Cardiac septum (tissue), 1 donor: ENCODE measurements at places on chromosomes 13 and 19.

GRCh38 chr13:32986552-32986951 lies 29.7 kb upstream of the KL start:
- DNase-seq = no peak

DNA sequence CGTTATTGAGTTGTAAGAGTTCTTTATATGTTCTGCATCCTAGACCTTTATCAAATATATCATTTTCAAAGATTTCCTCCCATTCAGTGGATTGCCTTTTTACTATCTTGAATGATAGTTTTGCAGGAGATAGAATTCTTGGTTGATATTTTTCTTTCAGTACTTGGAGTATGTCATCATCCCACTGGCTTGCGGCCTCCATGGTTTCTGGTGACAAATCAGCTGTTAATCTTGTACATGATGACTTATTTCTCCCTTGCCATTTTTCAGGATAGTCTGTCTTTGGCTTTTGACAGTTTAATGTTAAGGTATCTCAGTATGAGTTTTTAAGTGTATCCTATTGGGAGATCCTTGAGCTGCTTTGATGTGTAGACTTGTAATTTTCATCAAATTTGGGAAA lies 8.5 kb downstream of the ZNF557 start:
- no peak for DNase-seq

DNA sequence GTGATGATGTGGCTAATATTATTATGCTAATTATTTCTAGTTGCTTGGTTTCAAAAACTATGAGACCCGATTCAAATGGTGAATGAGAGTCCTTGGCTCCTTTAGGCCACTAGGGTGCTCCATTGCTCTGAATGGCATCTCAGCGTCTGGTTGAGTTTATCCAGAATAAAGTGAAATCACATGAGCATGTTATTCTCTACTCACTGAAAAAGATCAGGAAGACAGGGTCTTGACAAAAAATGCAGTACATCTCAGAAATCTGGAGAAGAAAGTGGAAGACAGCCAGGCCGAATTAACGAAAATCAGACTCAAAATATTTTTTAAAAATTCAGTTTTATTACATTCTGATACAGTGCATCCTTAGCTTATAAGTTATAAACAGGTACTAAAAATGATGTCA lies 516.2 kb downstream of the MYO16 start:
- DNase-seq = no peak

DNA sequence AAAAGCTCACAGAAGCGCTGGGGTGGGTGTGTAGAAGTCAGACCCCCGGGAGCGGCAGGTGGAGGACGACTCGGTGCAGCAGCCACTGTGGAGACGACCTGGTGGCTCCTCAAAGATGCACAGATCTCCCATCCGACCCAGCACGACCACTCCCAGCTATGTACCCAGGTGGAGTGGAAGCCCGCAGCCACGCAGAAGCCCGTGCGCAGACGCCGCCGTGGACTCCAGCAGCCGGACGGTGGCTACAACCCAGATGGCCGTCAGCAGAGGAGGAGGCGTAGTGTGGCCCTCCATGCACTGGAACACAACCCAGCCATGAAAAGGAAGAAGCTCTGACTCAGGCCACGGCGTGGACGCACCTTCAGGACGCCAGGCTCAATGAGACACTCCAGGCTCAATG lies 21.7 kb downstream of the CSNK1G2 start:
- DNase-seq = no peak

- no peak for DNase-seq
Measured at GRCh38 chr13:113299951-113300350, 2.9 kb downstream of the LAMP1 start.

GRCh38 chr13:39840201-39840600 lies 184.7 kb downstream of the COG6 start:
- DNase-seq = no peak

DNA sequence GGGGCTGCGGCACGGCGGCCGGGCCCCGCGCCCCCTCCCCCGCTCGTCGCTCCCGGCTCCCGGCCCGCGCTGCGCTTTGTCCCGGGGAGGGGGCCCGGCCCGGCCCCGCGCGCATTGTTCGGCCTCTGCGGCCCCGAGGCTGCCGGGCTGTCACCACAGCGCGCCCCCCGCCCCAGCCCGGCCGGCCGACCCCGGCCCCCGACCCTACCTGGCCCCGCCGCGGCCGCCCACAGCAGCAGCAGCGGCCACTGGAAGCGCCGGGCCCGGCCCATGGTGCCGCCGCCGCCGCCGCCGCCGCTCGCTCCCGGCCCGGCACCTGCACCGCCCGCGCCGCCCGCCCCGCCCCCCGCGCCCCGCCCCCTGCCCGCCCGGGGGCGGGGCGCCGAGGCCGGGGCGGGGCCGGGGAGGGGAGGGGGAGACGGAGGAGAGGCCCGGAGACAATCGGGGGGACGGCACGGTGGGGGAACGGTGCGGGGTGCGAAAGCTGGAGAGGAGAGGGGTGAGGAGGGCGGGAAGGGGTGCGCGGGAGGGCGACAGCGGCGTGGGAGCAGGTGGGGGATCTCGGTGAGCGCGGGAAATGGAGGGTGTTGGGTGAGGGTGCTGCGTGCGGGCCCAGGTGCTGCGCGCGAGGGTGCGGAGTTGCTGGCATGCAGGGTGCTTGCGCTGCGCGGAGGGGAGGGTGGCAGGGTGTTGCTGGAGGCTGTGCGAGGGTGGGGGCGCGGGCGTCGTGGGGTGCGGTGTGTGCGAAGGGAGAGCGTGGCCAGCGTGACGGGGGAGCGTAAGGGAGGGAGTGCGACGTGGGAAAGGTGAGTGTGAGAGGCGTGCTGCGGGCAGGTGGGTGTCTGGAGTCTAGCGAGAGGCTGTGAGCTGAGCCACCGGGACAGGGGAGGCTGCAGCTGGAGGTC lies at the start of gene CADM4:
Gene CADM4, minus strand, starts transcription at position 332 of the 905 bp plus-strand sequence. Its CDS starts 60 bp downstream, at position 272.
- DNase-seq = no peak

GRCh38 chr13:25109341-25109740 lies 13.4 kb downstream of the PABPC3 start:
- no peak for DNase-seq

DNA sequence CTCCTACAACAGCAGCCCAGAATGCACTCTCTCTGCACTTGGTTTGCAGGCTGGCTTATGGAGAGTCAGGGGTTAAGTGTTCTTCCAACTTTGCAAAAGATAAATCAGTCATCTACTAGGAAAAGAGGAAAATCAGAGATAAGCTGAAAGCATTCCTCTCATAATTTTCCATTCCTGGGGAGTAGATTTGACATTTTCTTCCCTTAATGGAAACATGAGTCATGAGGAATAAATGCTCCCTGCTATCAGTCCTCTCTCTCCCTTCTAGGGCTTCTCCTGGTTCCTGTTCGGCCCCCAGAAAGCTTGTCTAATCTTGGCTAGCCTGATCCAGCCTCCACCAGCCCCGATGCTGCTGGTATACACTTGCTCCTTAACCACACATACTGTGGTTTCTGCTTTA lies 28.4 kb upstream of the ENOX1 start:
- no peak for DNase-seq

GRCh38 chr19:49880162-49880869 lies 2.8 kb downstream of the TBC1D17 start:
- DNase-seq = no peak

- DNase-seq = no peak
Measured at GRCh38 chr13:51737609-51738008, 66.4 kb downstream of the DHRS12 start.
